ENCODE measurements at places on chromosomes 13 and 19.

GRCh38 chr13:113472355-113473025 is 18.0 kb downstream of the DCUN1D2 start:
- no peak for DNase-seq

DNA sequence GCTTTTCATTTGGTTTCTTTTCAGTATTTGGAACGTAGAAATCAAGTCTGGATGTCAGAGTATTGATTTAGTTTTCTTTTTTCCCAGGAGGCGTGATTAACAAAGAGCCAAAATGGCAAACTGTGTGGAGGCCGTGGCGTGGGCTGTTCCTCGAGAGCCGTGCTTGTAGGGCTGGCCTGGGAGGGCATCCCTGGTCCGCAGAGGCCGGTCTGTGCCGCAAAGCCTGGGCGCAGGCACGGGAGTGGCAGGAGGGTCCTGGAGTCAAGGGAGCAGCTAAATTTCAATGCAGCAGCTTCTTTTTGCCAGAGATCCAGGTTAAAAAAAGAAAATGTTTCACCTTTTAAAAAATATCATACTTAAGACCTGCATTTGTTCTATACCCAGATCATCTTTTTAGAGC is 13.1 kb upstream of the MCF2L start:
- no peak for DNase-seq

DNA sequence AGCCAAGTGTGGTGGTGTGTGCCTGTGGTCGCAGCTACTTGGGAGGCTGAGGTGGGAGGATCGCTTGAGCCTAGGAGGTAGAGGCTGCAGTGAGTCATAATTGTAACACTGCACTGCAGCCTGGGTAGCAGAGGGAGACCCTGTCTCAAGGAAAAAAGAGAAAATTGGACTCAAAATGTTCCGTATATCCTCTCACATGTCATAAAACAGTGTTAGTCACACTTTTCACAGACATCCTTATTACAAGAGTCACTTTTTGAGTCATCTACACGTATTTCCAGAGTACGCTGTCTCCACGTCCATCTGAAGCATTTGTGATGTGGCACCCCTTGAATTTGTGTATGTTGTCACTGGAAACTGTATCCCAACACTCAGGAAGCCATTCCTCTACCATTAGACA is 133.0 kb downstream of the SIPA1L3 start:
- no peak for DNase-seq

DNA sequence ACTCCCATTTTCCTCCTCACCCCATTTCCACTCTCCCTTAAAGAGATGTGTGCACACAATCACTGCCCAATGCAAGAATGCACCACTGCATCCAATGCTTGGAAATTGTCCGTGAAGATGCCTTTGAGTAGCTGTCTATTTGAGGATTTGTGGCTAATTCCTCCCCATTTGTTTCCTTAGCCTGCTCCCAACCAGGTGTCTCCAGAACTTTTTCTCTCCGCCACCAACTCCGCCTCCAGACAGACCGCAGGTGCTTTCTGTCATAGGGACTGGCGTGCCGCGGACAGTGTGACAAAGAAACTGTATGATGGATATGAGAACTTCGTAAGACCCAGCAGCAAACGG is 461 bp upstream of the TM9SF2 start:
- DNase-seq, result no peak

DNA sequence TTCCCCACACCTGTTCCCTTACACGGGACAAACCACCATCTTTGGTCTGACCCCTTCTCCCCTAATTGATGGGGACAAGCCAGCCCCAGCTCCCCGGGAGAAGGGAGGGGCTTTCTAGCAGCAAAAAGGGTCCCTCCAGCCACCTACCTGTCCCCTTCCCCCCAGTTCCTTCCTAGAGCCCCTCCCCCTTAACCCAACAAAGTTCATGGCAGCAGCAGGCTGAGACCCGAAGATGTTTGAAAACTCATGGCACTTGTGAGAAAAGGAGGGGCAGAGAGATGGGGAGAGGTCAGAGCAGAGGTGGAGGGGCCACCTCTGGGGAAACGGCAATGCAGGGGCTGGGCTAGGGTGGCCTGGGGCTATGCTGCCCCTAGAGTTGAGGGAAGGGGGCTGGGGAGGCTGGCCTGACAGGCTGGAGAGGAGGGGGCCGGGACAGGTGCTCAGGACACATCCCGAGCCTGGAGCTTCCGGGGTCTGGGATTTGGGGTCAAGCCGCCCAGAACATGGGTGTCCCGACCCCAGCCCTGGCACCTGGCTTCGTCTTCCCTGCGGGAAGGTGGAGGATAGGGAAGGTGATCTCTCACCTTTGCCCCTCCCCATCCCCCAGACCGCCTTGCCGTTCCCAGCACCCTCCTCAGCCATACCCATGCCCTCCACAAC is 12.5 kb upstream of the ASF1B start:
- no peak for DNase-seq

DNA sequence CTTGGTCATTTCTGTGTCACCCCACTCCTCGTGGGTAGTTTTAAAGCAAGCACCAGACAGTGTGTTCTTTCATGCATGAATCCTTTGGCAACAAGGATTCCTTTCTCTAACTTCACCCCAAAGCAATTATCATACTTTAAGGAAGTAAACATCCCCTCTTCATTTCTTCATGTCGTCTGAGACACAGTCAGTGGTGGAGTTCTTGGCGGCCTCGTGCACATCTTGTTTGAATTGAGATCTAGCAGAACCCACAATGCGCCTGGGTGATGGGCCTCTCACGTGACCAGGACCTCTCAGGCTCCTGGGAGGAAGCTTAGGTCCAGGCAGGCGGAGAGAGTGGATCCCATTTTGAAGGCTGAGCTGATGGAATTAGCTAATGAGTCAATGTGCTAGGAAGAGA is 2.6 kb downstream of the ACSBG2 start:
- peak; percentile 50 for DNase-seq

DNA sequence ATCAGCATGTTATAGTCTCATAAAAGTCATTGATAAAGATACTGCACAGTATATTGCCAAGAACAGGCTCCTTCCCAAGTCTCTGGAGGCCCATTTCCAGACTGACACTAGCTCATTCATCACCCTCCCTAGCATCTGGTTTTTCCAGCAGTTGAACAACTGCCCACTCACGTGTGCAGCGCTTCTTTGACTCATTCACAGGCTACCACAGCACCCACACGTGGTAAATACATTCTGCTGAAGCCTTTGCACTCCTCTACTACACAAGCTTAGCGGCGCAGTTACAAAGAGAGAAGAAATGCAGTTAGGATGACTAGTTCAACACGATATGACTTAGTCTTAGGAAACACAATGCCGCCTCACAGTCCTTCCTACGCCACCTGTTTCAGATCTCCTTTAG is 87.7 kb downstream of the DOCK9 start:
- DNase-seq, result no peak

GRCh38 chr19:43552616-43553015 is 19.6 kb downstream of the ZNF575 start:
- no peak for DNase-seq

GRCh38 chr19:41328157-41328841 is 18.3 kb downstream of the CCDC97 start:
- DNase-seq, result no peak

- no peak for DNase-seq
These were observed 294.3 kb upstream of the MAB21L1 start for GRCh38 chr13:35770756-35771297.

DNA sequence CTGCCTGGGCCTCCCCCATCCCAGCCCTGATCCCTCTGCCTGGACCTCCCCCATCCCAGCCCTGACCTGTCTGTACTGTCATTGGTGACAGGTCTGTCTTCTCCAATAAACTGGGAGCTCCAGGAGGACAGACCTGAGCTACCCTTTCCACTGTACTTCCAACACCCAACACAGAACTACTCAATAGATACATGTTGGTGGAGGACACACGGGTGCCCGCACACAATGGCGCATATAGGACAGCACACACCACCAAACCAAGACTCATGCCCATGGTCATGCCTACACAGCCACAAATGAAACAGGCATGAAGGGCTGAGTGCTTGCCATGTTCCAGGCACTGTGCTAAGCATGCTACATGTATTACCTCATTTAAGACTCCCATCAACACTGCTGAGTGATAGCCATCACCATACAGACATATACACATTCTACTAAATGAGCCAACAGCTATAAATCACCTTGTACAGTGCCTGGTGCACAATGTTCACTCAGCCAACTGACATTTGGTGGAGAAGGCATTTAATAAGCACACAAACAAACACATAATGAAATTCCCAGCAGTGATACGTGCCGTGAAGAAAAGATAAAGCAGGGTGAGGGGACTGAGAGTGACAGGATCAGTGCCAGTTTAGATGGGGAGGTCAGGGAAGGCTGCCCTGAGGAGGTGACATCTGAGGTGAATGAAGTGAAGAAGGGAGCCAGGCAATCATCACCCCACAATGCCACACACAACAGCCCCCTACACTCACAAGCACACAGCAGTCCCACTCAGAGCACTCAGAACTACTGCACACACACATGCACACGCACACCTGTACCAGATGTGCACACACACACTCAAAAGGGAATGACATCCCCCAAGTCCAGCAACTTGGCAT is 857 bp downstream of the POU2F2 start:
- no peak for DNase-seq

DNA sequence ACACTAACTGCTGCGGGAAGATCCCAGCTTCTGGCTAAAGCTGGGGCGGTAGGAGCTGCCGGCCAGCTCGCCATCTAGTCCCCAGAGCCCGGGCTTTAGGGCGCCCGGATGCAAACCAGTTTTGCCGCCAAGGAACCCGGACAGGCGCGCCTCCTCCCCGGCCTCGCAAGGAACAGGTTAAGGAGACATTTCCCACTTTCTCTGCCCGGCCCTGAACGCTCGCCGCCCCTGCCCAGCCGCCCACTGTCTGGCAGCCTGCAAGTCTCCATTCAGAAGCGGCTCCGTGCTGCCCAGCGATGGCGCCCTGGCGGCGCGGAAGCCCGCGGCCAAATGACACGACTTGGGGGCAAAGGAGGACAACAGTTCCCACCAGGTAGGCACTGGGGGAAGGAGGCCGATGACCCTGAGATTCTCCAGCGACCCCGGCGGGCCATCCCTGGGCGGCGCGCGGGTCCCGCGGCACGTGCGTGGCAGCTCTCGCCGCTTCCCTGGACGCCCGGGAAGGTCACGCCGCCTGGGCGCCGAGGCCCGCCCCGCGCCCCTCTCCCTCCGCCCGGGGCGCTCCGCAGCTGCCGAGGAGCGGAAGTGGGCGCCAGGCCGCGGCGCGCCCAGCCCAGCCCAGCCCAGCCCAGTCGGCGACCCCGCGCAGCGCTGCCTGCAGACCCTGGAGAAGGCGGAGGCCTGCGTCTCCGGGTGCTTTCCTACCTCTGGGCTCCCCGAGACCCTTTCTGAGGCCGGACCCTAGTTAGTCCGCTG is 42.2 kb upstream of the HNRNPA1L2 start:
- no peak for DNase-seq

DNA sequence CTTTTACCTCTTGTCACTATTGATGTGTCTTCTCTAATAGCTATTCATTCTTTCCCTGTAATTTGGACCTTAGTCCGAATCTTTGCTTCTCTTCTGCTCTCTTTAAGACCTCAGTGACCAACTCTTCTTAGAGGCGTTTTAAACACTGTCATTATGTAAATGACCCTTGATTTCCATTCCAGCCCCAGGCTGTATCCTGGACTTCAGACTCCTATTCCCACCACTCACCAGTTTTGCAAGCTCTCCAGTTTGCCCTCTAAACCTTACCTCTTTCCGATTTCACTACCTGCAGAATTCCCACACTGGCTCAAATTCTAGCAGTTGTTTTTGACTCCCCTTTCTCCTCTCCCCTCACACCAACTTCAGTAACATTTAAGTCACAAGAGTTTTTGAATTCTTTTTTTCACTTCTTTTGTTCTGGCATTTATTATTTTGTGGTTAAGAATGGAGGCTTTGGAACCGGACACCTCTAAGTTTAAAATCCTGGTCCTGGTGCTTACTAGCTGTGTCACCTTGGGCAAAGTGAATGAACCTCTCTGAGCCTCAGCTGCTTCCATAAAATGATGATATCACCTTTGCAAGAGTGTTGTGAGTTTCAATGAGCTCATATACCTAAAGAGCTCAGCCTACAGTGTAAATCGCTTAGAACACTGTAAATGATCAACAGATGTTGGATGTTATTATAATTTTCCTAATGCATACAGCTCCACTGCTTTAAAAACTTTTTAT is 13.6 kb upstream of the HMGB1 start:
- no peak for DNase-seq

DNA sequence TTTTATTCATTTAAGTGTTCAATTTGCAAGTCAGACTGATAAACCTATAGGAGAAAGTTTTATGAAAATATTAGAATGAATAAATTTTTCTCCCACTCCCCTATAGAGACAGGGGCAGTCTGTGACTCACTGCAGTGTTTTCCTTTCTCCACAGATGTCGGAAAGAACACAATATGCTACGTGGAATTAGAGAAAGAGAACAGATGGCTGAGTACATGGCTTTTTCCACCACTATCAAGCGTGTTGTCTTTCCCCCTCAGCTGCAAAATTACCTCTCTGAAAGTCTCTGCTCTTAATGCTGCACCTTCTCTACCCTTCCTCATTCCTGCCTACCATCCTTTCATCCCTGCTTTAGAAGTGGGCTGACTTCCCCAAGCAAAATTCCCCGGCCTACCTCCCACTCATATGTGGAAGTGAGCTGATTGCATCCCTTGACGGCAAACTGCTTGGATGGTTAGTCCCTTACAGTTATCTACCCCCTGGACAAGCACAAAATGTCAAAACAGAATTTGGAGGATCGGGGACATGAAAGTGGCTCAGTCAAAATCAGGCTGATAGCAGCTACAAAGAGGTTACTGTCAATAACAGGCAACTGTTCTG is 30.0 kb downstream of the FLT1 start:
- no peak for DNase-seq

DNA sequence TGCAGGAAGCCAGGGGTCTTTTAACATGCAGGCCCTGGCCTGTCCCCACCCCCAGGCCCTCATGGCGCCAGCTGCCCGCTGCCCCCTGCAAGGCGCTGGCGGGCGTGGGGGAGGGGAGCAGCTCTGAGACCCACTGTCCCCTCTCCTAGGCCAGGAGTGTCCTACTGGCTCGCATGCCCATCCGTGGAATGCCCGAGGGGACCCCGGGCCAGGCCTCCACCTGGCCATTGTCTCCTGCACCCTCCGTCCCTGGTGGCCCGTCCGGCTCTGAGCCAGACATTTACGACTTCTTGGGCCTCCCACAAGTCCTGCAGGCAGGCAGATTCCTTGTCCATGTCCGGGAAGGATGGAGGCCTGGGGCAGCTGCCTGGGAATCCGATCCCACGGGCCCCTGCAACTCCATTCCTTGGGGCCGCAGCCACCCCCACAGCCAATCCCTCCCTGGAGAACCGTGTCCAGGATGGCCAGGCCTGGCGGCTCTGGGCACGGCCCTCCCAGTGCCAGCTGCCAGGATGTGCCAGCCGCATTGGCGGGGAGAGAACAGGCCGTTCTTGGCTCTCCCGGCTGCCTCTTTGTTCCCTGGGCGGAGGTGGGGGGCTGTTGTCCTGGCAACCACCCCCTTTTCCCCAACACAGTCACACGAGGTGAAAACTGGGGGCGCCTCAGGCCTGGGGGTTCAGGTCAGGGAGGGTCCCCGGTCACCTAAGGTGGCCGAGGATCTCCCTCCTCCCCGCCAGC is 10.5 kb upstream of the PLIN3 start:
- no peak for DNase-seq

DNA sequence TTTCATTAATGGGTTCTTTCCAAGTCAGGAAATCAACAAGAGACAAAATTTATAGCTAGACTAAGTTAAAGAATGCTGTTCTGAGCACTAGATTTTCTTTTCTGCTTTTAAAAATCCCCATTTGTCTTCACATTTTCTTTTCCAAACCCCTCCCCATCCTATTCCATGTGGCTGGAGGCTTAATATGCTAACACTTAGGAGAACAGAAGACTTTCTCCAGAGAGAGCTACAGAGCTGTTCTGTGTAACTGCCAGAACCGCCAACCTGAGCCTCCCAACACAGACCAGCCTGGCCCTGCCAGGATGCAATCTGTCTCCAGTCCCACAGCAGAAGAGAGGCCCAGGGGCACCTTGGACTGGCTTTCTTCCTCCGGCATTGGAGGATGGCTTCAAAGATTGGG is 264.1 kb downstream of the NDFIP2 start:
- DNase-seq, result no peak

Data from AG09319 (cell line).